T-helper 2 cell (primary cell): ENCODE measurements at places on chromosomes 4 and X.
A peak's percentile ranks its signal among the peaks of the same experiment; 100 is the strongest.

GRCh38 chr4:147933316-147933715 lies 201.4 kb downstream of the ARHGAP10 start:
- DNase-seq, result no peak

DNA sequence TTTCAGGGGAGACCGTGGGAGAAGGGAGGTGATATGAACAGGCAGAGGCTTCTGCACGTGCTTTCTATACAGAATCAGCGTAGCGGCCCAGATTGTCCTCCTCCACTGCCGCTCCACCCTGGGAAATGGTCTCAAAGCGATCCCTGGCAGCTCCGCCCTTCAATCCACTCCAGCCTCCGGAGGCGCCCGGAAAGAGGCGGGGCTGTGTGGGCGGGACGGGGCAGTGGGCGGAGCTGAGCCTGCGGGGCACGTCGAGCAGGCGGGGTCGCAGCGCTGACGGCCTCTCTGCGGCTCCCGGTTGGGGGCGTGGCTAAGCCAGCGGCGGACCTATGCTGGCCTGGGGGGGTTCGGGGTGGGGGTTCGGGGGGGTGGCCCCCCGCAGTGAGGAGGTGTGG lies 210 bp upstream of the SMIM10L2A start:
- peak; percentile 81 for DNase-seq

DNA sequence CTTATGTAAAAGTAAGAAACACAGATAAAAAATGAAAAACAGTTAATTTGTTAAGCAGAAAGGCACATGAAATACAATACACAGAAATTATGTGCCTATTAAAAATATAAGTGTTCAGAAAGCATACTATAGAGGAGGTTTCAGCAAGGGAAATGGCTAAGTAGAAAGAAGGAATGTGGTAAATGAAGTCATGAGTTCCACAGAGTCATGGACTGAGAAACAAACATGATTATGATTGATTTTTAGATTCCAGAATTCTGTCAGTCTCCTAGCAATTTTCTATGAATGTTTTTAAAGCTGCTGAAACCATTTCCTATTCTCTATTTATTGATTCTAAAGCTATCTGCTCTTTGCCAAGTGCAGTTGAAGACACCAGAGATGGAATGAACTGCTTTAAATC lies 1398.4 kb downstream of the ARAP2 start:
- no peak for DNase-seq

GRCh38 chr4:138096384-138097062 lies 145.6 kb downstream of the SLC7A11 start:
- DNase-seq, result no peak

- DNase-seq, result no peak
Measured at GRCh38 chr4:24768006-24768405, 27.4 kb upstream of the SOD3 start.

DNA sequence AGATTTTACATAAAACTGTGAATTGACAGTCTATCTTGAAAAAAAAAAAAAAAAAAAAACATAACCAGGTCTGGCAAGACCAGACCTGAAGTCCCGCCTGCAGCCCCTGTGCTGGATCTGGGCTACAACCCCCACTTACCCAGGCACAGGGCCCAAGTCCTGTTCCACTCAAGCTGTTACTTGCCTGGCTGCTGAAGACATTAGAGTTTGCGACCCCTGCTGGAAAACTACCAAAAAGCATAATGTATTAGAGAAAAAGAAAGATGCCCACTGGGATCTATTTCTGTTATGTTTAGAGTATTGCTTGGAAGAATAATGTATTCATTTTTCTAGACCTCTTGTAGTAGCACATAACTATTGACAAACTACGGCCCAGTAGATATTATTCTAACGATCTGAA lies 4.7 kb downstream of the HS3ST1 start:
- no peak for DNase-seq

GRCh38 chr4:151835467-151835866 lies 74.7 kb upstream of the GATB start:
- DNase-seq, result no peak

- no peak for DNase-seq
Measured at GRCh38 chrX:8319359-8319758, 145.3 kb upstream of the VCX3B start.
